Amygdala (tissue), 56 donors: ENCODE measurements at places on chromosomes 1 and 21.

- DNase-seq: no peak
Observed at GRCh38 chr1:113676524-113676923, 82.8 kb downstream of the PHTF1 start.

GRCh38 chr1:225750875-225751824, 26.5 kb upstream of the SRP9 start:
- DNase-seq: no peak

DNA sequence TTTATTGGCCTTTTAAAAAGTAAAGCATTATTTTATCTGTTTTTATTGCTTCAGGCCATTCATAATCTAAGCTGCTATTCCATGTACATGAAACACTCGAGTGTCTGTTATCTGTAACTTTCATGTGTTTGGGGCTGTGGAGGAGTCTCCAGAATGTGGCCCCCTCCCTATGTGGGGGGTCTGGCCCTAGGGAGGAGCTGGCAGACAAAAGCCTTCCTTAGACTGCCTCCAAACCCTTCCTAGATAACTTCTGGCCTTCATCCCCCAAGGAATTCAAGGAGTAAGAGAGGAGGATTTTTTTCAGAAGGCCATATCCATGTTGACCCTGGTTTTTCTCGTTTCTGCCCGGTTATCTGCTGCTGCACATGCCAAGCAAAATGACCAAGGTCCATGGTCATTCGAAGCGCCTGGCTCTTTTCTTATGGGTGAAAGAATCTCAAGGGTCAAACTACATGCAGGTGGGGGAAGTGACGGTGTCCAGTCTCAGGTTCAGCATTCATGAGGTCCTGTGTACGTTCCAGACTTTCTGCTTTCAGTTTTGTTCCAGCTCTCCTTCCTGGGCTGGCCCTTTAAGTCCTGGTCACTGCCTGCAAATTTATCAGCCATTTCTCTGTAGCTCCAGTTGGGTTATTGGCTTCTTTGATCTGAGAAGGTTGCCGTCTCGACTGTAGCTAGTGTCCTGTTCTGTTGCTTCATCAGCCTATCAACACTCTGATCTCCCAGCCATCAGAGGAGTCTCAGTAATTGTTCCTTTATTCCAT, 8.3 kb downstream of the TENT5C start:
- no peak for DNase-seq

- no peak for DNase-seq
Observed at GRCh38 chr1:26618561-26618960, 77.3 kb upstream of the ARID1A start.

- no peak for DNase-seq
Observed at GRCh38 chr21:43274946-43275310, 106.1 kb downstream of the CRYAA start.

- DNase-seq: peak; percentile 66
Observed at GRCh38 chr1:999725-1000356, at the start of gene HES4. HES4 (minus strand) TSS chr1:1000097; CDS start chr1:999973, 124 bp downstream.

GRCh38 chr1:2516124-2516523, 10.3 kb downstream of the PANK4 start:
- DNase-seq: no peak

- no peak for DNase-seq
Observed at GRCh38 chr1:10623686-10624145, 149.0 kb downstream of the PEX14 start.

- no peak for DNase-seq
Observed at GRCh38 chr1:189673217-189673616, 804.4 kb downstream of the BRINP3 start.
